Adrenal gland (tissue), 19 donors: ENCODE measurements at places on chromosomes 6 and 20. TPM values are rescaled to one million over a fixed set of nuclear protein-coding genes. Genes with fewer than 3 reads are reported as not detected.
A peak's percentile ranks its signal among the peaks of the same experiment; 100 is the strongest.

TBC1D7 gene
- total RNA-seq, result 13.5 TPM

CLPSL1 gene
- total RNA-seq, result not detected

CRISP3 gene
- total RNA-seq, result not detected

NMBR gene
- not detected for total RNA-seq

LKAAEAR1 gene
- not detected for total RNA-seq

CLDN20 gene
- total RNA-seq, result not detected

PAX1 gene
- total RNA-seq, result not detected

PBOV1 gene
- not detected for total RNA-seq

NOTCH4 gene
- 29.1 TPM for total RNA-seq

- no peak overlapping the region for H3K27ac ChIP-seq
- H3K36me3 ChIP-seq, result no peaks in the 10 kb centered on the region
- no peak for DNase-seq
- H3K27me3 ChIP-seq, result no peaks in the 10 kb centered on the region
Measured at GRCh38 chr6:159999240-159999671, 30.4 kb downstream of the IGF2R start.

DNA sequence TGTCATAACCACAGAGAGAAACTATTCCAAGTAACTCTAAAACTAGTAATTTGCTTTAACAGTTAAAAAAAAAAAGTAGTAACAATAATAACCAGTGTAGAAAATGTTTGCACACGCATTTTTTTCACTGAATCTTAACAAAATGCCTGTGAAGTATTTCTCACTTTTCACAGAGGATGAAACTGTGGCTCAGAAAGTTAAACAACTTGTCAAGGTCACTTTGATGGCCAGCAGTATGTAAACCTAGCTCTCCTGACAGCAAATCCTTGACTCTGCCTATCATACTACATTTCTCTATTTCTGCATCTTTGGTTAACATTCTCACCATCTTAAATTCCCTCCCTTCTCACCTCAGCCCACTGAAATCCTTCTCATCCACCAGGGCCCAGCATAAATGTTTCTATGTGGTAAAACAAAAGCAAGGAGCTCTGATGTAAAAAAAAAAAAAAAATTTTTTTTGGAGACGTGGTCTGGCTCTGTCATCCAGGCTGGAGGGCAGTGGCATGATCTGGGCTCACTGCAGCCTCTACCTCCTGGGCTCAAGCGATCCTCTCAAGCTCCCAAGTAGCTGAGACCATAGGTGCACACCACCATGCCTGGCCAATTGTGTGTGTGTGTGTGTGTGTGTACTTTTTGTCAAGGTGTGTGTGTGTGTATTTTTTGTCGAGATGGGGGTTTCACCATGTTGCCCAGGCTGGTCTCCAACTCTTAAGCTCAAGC lies 26.1 kb upstream of the ZC3H12D start:
- H3K27me3 ChIP-seq, result no peaks in the 10 kb centered on the region
- peaks cover 30% of the 10 kb centered on the region for H3K36me3 ChIP-seq
- no peak overlapping the region for H3K27ac ChIP-seq
- DNase-seq, result no peak
- H3K4me1 ChIP-seq, result no peaks in the 10 kb centered on the region

GRCh38 chr6:102051720-102052119 lies 658.2 kb downstream of the GRIK2 start:
- no peaks in the 10 kb centered on the region for H3K4me1 ChIP-seq
- no peak overlapping the region for H3K4me3 ChIP-seq
- H3K36me3 ChIP-seq, result no peaks in the 10 kb centered on the region
- H3K27ac ChIP-seq, result no peak overlapping the region

DNA sequence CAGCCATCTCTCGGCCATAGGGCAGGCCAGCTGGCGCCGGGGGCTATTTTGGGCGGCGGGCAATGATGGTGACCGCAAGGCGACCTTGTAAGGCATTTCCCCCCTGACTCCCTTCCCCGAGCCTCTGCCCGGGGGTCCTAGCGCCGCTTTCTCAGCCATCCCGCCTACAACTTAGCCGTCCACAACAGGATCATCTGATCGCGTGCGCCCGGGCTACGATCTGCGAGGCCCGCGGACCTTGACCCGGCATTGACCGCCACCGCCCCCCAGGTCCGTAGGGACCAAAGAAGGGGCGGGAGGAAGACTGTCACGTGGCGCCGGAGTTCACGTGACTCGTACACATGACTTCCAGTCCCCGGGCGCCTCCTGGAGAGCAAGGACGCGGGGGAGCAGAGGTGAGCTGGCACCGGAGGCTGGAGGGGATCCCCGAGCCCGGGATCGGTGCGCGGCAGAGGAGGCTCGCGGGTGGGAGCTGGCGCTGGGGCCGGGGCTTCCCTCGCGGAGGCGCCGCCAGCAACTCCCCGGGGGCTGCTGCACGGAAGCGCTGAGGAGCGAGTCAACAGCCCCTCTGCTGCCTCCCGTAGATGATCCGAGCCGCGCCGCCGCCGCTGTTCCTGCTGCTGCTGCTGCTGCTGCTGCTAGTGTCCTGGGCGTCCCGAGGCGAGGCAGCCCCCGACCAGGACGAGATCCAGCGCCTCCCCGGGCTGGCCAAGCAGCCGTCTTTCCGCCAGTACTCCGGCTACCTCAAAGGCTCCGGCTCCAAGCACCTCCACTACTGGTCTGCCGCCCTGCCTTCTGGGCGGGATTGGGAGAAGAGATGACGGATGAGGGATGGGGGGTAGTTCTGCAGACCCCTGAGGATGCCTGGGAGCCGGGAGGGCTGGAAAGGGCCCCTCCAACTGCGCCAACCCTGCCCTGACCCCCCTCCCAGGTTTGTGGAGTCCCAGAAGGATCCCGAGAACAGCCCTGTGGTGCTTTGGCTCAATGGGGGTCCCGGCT lies at the start of the genes CTSA and NEURL2:
Gene CTSA (plus strand): TSS at position 351 of the 999 bp plus-strand sequence. CDS start 234 bp downstream, at position 585.
Gene NEURL2 (minus strand): TSS at position 224 of the 999 bp plus-strand sequence. CDS start 217 bp downstream, at position 7.
- peaks cover 25% of the 10 kb centered on the region for H3K4me1 ChIP-seq
- H3K27ac ChIP-seq, result peak within 1 kb of the TSS; percentile 67
- DNase-seq, result peak; percentile 92
- peak within 1 kb of the TSS; percentile 64 for H3K4me3 ChIP-seq
- H3K36me3 ChIP-seq, result no peaks in the 10 kb centered on the region

DNA sequence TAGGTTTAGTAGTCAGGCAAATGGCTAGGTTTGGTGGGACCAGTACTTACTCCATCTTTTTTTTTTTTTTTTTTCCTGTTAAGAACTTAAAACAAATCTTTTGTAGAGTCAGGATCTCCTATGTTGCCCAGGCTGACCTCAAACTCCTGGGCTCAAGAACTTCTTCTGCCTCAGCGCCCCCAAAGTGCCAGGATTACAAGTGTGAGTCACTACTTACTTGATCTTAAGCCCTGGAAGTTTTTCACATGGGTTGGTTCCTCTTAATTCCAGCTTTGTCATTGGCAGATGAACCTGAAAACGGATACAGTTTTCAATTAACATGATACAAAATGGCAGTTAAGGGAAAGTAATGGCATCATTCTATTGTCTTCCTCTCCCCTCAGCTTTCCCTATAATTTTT lies 179.4 kb upstream of the JAG1 start:
- no peaks in the 10 kb centered on the region for H3K4me1 ChIP-seq
- no peak overlapping the region for H3K27ac ChIP-seq
- no peak overlapping the region for H3K4me3 ChIP-seq
- no peaks in the 10 kb centered on the region for H3K36me3 ChIP-seq
- no peak for DNase-seq

- DNase-seq, result no peak
- no peak overlapping the region for H3K4me3 ChIP-seq
- H3K27me3 ChIP-seq, result peaks cover 6% of the 10 kb centered on the region
- H3K27ac ChIP-seq, result no peak overlapping the region
- no peaks in the 10 kb centered on the region for H3K4me1 ChIP-seq
Measured at GRCh38 chr6:34052071-34052825, 93.6 kb downstream of the GRM4 start.

DNA sequence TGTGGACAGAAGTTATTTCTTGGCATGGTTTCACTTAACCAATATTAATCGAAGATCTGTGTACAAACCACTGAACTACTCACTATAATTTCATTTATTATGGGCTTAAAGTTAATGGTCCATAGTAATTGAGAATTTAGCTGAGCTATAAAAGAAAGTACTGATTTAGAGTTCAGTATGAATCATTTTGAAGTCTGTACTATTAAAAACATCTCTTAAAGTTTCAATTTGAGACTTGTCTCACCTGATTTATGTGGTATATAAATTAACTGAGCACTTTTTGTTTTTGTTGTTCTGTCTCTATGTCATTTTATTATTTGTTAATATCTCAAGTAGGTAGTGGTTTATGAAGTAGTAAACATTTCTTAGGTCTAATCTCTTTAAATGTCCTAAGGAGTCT lies 24.9 kb downstream of the KPNA5 start:
- H3K36me3 ChIP-seq, result no peaks in the 10 kb centered on the region
- no peaks in the 10 kb centered on the region for H3K27me3 ChIP-seq
- no peak overlapping the region for H3K27ac ChIP-seq
- no peak overlapping the region for H3K4me3 ChIP-seq

GRCh38 chr20:62233684-62234083 lies 4.6 kb upstream of the OSBPL2 start:
- H3K27me3 ChIP-seq, result no peaks in the 10 kb centered on the region
- no peak for DNase-seq
- H3K4me1 ChIP-seq, result no peaks in the 10 kb centered on the region

DNA sequence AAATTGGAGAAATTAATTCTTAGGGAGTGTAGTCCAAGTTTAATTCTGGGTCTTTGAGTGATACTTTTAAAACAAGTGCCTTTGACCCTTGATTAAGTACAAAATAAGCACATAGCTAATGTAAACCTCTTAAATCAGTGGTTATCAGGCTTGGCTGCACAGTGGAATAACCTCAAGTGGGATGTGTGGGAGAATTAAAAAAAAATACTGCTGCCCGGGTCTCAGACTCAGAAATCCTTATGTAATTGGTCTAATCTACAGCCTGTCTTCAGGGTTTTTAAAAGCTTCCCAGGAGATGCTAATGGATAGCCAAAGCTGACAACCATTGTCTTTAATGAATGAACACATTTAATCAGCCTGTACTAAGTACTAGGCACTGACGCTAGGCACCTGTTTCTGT lies 28.5 kb upstream of the TMEM14A start:
- no peak for DNase-seq
- H3K27me3 ChIP-seq, result peaks cover 6% of the 10 kb centered on the region
- H3K4me1 ChIP-seq, result no peaks in the 10 kb centered on the region
- H3K36me3 ChIP-seq, result no peaks in the 10 kb centered on the region
- no peak overlapping the region for H3K4me3 ChIP-seq

- no peak overlapping the region for H3K27ac ChIP-seq
- no peak for DNase-seq
- H3K36me3 ChIP-seq, result no peaks in the 10 kb centered on the region
Measured at GRCh38 chr20:1394686-1395085, 1.8 kb upstream of the FKBP1A start.

GRCh38 chr6:5707281-5708045 lies 299.3 kb downstream of the NRN1 start:
- H3K4me1 ChIP-seq, result no peaks in the 10 kb centered on the region
- no peak overlapping the region for H3K4me3 ChIP-seq

DNA sequence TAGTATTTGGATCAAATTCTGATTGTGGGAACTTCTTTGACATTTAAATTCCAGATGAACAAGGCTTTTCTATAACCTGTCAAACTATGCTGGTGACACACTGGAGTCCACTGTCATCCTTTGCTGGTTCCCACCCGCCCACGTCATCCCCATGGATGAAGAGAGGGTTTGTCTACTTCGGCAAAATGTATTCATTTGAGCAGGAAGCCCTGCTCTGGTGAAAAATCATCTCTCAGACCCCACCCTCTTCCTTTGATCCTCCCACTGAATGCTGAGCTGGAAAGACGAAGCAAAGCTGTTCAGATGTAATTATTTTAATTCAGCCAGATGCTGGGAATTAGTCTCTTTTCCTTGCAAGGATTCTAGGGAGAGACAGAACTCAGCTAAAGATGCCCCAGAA lies 50.5 kb downstream of the CPNE5 start:
- no peaks in the 10 kb centered on the region for H3K27me3 ChIP-seq
- no peaks in the 10 kb centered on the region for H3K4me1 ChIP-seq
- no peaks in the 10 kb centered on the region for H3K36me3 ChIP-seq
- no peak overlapping the region for H3K27ac ChIP-seq
- no peak for DNase-seq
- no peak overlapping the region for H3K4me3 ChIP-seq

DNA sequence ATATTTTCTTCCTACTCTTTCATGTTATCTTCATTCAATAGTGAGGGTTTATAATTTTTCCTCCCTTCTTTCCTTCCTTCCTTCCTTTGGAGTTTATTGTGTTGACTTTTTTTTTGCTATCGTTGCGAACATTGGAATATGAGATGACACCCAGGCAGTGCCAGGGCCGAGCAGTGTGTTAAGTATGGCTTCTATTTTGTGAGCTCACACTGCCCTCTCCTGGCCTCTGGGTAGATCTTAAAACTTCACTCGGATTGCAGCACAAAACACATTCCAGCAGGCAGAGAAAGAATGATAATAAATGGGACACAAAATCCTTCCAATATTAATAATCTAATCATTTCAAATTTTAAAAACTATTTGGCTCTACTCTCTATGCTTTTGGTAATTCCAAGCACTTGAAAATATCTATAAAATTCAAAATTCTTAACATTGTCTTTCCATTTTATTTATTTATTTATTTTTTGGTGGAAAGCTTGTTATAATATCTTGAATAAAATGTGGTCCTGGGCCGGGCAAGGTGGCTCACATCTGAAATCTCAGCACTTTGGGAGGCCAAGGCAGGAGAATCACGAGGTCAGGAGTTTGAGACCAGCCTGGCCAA lies 147.4 kb upstream of the OLIG3 start:
- no peaks in the 10 kb centered on the region for H3K4me1 ChIP-seq
- no peak overlapping the region for H3K27ac ChIP-seq
- no peak overlapping the region for H3K4me3 ChIP-seq
- peak; percentile 63 for DNase-seq
- no peaks in the 10 kb centered on the region for H3K36me3 ChIP-seq
- peaks cover 3% of the 10 kb centered on the region for H3K27me3 ChIP-seq

DNA sequence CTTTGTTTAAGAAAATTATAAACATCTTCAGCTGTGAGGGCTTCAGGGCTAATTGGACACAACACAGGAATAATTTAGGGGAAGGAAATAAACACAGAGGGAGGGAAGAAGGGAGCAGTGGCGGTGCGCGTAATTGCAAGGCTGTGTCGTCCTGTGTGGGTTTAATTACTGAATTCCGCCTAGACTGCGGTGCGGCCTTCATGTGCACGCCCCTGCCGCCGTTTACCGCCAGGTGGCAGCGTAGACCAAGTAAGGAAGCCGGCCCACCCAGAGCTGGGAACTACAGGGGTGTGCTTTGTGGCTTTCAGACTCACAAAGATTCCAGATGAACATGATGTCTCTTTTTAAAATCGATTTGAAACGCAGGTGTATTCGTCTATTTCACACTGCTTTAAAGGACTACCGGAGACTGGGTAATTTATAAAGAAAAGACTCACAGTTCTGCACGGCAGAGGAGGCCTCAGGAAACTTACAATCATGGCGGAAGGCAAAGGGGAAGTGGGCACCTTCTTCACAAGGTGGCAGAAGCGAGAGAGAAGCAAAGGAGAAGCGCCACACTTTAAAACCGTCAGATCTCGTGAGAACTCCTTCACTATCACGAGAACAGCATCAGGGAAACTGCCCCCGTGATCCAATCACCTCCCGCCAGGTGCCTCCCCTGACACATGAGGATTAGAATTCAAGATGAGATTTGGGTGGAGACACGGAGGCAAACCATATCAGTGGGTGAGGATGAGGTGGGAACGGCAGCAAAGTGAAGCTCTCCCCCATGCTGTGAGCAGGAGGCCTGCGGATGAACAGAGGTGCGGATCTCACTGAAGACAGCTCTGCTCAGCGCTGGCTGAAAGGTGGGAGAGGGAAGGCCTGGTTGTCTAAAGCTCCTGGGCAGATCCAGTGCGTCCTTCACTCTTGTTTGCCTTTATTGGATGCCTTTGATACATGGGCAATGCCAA lies 222.0 kb upstream of the PDE10A start:
- no peaks in the 10 kb centered on the region for H3K4me1 ChIP-seq
- H3K36me3 ChIP-seq, result no peaks in the 10 kb centered on the region
- no peak overlapping the region for H3K27ac ChIP-seq
- peak; percentile 84 for DNase-seq
- no peak overlapping the region for H3K4me3 ChIP-seq
